ENCODE measurements at places on chromosomes 3 and 15. TPM values are rescaled to one million over a fixed set of nuclear protein-coding genes. Genes with fewer than 3 reads are reported as not detected.
A peak's percentile ranks its signal among the peaks of the same experiment; 100 is the strongest.

The A4GNT gene
- total RNA-seq: not detected

- ATAC-seq: no peak
Observed at GRCh38 chr3:26229801-26230200, 392.8 kb upstream of the LRRC3B start.

- peak; percentile 26 for ATAC-seq
Observed at GRCh38 chr15:32951736-32952464, 234.1 kb downstream of the GREM1 start.

GRCh38 chr3:122931636-122932035 lies 95.9 kb downstream of the SEMA5B start:
- ATAC-seq: no peak

DNA sequence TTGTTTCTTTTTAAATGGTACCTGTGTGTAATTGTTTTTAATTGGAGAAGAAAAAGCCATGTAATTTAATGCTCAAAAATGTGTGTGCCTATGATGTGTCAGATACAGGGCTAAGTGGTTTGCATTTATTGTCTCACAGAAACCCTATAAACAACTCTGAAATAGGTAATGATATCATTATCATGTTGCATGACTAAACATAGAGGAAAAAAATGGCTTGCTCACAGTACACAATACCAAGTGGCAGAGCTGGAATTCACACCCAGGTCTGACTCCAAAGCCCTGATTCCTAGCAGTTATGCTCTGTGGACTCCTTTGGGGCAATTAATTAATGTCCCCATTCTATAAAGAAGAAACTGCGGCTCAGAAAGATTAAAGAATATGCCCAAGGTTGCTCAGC lies 237.4 kb upstream of the TRIM42 start:
- no peak for ATAC-seq
